ENCODE measurements at places on chromosomes 6 and 20.

DNA sequence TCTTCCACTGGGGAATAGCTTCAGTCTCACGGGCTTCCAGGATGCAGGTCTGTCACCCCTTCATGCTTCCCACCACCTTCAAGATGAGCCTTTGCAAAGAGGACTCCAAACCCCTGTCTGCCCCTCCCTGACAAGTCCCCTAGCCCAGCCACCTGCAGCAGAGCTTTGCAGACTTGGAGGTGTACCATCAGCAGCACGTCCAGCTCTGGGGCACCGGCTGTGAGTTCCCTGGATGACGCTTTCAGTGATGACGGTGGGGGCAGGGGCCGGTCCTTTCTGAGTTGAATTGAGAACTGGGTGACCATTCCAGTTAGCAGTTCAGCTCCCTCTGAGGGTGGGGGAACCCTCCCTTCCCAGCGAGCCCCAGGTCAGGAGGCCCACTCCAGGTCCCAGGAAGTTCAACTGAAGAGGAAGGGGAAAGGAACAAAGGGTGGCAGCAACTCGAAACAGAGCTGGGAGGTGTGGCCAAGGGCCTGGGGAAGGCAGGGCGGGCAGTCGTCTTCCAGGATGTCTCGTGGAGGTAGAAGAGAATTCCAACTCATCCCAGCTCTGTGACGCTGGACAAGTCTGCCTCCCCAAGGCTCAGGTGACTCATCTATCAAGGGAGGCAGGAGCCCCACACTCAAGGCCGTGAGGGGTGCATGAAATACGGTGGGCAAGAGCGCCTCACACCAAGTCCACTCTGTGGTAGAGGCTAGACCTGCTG, 86.0 kb downstream of the PTPN1 start:
- no peak for DNase-seq

DNA sequence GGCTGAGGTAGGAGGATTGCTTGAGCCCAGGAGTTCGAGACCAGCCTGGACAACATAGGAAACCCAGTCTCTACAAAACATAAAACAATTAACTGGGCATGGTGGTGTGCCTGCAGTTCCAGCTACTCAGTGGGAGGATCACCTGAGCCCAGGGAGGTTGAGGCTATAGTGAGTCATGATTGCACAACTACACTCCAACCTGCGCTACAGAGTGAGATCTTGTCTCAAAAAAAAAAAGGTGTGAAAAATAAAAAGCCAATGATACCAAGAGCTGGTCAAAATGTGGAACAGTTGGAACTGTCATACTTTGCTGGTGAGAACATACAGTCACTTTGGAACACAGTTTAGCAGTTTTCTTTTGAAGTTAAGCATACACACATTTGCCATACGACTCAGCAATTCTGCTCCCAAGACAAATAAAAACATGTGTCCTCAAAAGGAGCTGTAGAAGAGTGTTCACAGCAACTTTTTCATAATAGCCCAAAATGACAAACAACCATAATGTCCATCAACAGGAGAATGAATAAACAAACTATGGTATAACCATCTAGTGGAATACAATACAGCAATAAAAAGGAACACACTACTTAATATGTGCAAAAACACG, 21.6 kb upstream of the FKBP5 start:
- no peak for DNase-seq

DNA sequence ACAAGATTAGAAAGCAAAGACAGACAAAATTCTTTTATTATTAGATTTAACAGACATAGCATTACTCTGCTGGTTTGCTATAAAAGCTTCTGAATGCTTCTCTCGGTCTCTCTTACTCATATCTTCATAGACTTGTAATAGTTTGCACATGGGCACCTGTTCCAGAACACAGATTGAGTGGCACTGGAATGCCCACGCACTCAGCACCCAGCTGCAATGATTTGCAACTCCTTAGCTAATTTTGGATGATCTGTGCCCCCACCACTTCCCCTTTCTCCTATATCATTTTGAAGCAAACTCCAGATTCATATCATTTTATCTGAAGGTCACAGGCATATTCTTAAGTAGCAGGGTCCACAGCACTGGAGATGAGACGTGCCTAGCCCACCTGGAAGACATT, 148.8 kb downstream of the CFAP61 start:
- DNase-seq, result no peak

DNA sequence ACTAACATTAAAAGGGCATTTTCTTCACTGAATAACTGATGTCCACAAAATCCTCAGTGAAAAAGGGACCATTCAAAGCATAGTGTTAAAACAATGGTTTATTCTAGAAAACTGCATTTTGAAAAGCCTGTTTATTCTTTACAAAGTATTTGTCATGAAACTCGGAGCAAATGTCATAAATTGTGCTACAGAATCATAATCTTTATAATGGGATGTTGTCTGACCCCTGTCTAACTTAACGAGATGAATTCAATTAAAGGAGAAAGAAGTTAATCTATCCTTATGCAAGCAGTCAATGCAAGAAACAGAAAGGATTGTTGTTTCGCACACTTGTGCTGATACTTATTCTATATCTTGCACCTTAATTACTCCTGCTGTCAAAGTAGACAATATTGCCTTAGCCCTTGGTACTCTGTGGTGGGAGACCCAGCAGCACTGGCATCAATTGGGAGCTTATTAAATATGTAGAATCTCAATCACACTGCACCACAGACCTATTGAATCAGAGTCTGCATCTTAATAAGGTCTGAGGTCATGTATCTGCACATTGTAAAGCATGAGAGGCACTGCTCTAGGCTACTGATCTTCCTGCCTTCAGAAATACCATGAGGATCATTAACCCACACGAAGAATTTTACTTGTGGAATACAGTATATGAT, 708.3 kb downstream of the HDGFL1 start:
- no peak for DNase-seq

DNA sequence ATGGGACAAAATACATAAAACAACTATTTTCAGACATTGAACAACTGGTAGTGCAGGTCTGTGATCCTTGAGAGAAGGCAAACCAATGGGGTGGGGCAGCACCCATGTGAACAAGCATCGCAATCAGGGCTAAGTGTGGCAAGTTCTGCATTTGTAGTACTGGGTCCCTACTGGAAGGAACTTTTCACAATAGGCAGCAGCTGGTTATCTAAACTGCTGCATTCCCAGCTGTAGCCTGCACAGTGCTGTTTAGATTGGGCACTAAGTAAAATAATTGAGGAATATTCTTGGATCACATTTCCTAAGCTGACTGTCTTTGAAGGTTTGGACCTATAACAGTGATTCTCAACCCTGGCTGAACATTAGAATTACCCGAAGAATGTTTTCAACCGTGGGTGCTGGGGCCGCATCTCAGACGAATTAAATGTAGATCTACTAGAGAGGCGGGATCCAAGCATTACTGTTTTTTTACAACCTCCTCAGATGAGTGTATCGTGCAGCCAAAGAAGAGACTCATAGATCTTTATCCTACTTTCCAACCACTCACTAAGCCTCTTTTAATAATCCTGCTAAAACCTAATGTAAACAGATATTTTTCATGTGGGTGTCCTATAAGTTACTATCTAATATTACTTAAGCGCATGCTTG, 12.4 kb upstream of the MAP3K4 start:
- DNase-seq, result no peak

- DNase-seq, result no peak
Observed at GRCh38 chr6:135306166-135306565, 125.1 kb downstream of the MYB start.

- no peak for DNase-seq
Observed at GRCh38 chr20:1862663-1863053, 32.5 kb upstream of the SIRPA start.

- no peak for DNase-seq
Observed at GRCh38 chr20:58071298-58071697, 157.2 kb downstream of the ANKRD60 start.

- no peak for DNase-seq
Observed at GRCh38 chr6:20205722-20206161, 6.5 kb downstream of the MBOAT1 start.

DNA sequence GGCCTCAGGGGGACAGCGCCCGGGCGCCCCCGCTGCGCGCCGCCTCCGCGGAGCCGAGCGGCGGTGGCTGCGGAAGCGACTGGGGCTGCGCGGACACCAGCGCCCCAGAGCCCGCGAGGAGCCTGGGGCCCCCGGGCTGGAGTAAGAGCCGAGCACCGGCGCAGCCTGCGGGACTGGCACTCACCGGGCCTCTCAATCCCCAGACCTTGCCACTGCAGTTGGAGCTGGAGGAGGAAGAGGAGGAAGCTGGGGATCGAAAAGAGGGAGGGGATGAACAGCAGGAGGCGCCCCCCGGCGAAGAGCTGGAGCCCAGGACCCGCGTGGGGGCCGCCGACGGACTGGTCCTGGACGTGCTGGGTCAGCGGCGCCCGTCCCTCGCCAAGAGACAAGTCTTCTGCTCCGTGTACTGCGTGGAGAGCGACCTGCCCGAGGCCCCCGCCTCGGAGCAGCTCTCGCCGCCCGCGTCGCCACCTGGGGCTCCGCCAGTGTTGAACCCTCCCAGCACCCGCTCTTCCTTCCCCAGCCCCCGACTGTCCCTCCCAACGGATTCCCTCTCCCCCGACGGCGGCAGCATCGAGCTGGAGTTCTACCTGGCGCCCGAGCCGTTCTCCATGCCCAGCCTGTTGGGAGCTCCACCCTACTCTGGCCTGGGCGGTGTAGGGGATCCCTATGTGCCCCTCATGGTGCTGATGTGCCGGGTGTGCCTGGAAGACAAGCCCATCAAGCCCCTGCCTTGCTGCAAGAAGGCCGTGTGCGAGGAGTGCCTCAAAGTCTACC, 590 bp downstream of the RNF217 start:
- no peak for DNase-seq

GRCh38 chr6:125802943-125803377, 12.2 kb downstream of the NCOA7 start:
- DNase-seq, result no peak

DNA sequence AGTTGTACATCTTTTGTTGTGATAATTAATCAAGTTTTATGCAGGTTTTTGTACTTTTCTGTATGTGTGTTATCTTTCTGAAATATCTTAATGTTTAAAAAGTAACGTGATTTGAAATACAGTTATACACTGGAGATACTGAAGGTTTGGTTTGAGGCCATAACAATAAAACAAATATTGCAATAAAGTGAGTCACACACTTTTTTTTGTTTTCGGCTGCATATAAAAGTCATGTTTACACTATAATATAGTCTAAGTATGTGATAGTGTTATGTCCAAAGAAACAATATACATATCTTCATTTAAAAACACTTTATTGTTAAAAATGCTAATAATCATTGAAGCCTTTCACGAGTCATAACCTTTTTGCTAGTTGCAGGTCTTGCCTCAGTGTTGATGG, 473.1 kb upstream of the GJE1 start:
- DNase-seq, result no peak

- no peak for DNase-seq
Observed at GRCh38 chr6:163876391-163876790, 461.9 kb downstream of the QKI start.

DNA sequence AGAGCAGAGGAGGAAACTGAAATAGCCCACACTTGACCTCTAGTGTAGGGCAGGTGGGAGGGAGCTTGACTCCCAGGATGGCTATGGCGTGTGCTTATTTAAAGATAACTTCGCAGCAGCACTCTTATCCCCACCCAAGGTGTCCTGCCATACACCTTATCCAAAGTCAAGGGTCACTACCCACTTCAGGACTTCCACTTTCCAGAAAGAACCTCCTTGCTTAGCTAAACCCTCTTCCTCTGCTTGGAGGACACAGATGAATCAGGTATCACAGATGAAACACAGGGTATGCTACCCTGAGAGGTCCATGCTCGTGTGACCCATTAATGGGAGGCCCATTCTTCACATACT, 2.3 kb downstream of the RIN2 start:
- DNase-seq, result no peak

DNA sequence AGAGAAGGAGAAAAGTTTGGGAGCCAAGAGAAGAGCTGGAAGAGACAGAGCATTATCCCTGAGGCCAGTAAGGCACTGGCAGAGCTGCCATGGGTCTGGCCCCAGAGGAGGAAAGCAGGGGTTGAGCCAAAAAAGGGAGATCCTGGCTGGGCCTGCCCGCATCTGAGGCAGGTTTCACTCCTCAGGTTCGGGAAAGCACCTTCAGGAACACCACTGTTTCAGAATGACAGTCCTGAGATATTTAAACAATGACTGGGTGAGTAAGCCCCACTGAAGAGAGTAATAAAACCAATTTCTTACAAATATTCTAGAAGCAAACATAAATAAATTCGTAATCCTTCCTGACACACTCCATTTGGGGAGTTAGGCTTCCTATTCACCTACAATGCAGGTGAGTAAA, 152.2 kb downstream of the BACH2 start:
- DNase-seq, result no peak

DNA sequence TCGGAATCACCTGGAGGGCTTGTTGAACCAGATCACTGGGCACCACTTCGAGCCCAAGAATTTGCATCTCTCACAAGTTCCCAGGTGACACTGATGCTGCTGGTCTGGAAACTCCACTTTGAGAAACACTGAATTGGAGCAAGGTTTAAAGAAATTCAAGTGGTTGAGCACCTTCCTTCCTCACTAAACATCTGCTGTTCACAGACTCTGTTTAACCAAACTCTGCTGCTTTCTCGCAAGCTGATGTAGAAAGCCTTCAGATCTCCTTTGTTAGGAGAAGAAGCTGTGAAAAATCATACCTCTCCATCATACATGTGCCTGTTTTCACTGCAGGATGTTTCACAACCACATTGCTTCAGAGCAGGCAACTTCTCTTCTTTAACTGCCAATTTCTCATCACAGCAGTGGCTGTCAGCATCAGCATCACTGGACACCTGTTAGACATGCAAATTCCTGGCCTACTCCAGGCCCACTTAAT, 87.5 kb upstream of the TOP1 start:
- DNase-seq, result no peak

- no peak for DNase-seq
Observed at GRCh38 chr6:10425176-10425974, 10.5 kb upstream of the TFAP2A start.

DNA sequence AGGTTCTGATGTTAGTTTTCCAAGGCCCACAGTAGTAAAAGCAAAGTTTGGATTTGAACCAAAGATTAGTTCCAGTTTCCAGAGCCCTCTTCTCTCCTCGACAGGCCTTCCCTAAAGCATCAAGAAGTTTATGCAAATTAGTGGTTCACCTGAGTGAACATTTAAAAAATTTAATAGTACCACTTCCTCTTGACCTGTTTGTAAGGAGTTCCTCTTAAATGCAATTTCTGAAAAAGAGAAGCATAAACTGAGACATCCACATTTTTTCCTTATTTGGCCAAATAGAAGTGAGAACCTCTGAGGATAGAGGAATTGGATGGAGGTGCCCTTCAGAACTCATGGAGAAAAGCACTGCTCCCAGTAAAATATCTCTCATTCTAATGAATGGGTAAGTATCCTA, 1.2 kb upstream of the DSE start:
- DNase-seq, result no peak

DNA sequence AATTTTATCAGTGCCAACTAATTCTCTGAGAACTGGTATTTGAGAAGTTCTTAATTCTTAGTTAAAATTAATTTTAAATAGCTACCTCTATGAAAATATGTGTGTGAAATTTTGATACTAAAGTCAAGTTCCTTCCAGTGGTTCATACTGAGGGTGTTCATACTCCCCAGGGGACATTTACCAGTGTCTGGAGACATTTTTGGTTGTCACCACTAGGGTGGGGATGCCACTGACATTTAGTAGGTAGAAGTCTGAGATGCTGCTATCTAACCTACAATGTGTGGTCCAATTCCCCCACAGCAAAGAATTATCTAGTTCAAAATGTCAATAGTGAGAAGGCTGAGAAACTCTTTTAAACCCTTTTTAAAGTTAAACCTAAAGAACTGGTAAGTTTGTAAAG, 463.8 kb downstream of the ADGRB3 start:
- no peak for DNase-seq

Data from AG09309 (cell line).